ENCODE measurements at places on chromosomes 5 and 9. TPM values are rescaled to one million over a fixed set of nuclear protein-coding genes. Genes with fewer than 3 reads are reported as not detected.

The LCN9 gene
- not detected for total RNA-seq

The CHSY3 gene
- total RNA-seq, result 0.57 TPM

The OLFML2A gene
- 27.3 TPM for total RNA-seq

The LCP2 gene
- 6.7 TPM for total RNA-seq

The OMD gene
- total RNA-seq, result 3.2 TPM

The ANKRD55 gene
- total RNA-seq, result not detected

- DNase-seq, result no peak
These were observed 76.0 kb upstream of the CD180 start for GRCh38 chr5:67272453-67273130.

DNA sequence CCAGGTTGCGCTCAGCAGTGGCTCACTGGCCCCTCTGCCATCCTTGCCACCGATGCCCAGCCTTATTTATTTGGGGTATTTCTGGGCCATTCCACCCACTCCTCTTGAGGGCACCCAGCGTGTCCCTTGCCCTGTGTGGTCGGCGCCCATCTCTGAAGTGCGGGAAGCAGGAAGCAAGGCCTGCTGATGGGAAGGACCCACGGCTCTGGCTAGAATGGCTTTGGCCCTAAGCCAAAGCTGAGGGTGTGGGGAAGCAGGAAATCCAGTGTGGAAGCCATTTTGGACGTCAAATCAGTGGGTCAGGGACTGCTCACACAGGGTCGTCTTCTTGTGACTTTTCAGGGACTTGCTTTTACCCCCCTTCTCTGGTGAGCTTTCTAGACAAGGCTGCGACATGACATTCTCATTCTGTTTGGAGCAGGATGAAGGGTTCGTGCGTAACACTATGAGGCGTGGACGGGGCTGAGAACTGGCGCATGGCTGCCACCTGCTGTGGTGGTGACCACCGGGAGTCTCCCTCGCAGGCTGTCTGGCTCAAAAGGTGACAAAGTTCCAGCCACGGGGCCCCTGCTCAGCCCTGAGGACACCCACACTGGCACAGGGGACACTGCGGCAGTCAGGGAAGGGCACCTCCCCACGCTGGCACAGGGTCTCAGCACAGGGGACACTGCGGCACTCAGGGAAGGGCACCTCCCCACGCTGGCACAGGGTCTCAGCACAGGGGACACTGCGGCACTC, 50.7 kb upstream of the NKD2 start:
- DNase-seq, result no peak

GRCh38 chr5:136216230-136216629, 23.3 kb upstream of the SMIM32 start:
- DNase-seq, result no peak

- DNase-seq, result no peak
These were observed 2.5 kb upstream of the MATR3 start for GRCh38 chr5:139291051-139291450.

GRCh38 chr9:133057006-133057405, 4.8 kb upstream of the CEL start:
- no peak for DNase-seq

DNA sequence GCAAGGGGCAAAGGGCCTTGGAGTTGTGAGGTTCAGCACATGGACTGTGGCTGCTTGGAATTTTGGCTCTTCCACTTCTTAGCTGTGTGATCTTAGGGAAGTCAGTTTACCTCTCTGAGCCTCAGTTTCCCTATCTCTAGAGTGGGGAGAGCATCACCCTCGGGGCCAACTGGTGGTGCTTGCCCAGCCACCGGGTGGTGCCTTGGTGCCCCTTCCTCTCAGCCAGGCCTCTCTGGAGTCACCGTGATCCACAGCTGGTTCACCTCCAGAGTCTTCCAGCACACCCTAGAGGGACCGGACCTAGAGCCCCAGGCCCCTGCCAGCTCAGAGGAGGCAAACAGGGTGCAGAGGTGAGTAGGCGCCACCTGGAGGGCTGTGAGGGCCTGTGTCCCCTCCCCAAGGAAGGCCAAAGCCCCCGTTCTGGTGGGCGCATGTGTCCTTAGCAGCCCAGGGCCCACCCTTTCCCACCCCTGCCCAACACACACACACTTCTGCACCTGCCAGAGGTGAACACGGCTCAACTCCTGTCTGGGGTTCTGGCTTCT, 7.7 kb downstream of the ADGRD2 start:
- DNase-seq, result peak; percentile 51

DNA sequence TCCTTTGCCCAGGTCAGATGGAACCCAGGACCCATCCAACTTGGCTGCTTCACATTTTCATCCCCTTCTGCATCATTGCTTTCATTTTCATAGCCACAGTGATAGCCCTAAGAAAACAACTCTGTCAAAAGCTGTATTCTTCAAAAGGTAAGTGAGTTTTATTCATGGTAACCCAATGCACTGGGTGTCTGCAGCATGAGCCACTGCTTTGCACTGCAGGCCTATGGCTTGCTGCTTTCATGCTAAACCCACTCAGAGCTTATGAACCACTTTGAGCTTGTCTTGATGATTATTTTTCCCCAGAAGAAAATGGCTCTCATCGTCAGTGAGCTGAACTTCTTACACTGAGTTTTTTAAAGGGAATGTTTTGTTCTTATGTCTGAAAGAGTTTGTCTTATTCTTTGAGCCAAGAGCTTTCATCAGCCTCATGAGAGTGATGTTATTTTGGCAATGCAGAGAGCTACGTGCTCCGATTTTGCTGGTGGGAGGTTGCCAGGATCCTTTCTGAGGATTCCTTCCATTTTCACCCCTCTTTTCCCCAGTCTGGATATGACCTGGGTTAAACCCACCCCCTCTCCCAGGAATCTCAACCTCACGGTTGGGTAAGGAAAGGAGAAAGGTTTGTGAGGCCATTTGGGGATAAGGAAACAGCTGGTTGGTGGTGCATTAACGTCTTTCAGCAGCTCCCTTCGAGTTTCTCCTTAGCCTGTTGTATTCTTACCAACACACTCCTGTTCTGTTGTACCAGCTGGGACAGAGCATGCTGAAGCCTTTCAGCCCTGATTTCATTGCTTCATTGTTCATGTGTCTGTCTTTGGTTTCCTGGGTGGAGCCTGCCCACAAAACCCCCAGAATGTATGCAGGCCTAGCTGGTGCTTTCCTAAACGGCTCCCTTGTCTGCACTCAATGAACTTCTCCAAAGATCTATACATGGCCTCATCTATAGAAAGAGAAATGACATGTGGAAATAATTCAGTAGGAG, 47.6 kb downstream of the PDCD1LG2 start:
- no peak for DNase-seq

DNA sequence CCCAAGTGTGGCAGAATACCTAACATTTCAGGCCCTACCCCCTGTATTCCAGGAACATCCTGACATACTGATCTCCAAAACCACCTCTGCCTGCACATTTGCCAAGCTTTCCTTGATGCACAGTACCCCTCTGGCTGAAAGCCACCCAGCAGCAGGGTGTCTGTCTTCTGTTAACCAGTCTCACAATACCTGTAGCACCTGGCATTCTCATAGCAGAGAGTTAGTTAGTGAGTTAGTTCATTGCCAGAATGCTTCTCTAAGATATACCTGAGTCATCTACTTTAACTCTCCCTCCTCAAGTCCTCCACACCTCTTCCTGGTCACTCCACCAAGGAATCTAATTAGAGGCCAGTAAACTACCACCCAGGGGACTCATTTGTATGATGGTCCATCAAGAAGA, 46.1 kb upstream of the IL7R start:
- DNase-seq, result no peak

DNA sequence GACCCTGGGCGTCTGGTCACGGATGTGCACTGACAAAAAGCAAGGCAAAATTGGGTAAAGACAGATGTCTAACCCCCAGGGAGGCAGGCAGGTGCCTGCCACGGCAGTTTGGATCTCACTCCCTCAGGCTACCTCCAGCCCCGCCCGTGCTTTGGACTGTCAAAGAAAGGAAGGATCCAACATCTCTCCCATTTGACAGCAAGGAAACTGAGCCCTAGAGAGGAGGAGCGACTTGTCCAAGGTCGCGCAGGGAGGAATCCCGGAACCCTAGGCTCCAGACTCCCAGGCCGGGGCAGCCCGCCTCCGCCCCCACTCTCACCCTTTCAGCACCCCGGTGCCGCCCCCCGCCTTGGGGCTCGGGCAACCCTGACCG, 376 bp downstream of the GOLGA1 start:
- no peak for DNase-seq

- no peak for DNase-seq
These were observed 24.9 kb downstream of the ADAM19 start for GRCh38 chr5:157550663-157551062.
